ENCODE measurements at places on chromosomes 13 and 19.

GRCh38 chr19:57363688-57364181 lies 384 bp downstream of the TRAPPC2B start:
- DNase-seq: no peak

DNA sequence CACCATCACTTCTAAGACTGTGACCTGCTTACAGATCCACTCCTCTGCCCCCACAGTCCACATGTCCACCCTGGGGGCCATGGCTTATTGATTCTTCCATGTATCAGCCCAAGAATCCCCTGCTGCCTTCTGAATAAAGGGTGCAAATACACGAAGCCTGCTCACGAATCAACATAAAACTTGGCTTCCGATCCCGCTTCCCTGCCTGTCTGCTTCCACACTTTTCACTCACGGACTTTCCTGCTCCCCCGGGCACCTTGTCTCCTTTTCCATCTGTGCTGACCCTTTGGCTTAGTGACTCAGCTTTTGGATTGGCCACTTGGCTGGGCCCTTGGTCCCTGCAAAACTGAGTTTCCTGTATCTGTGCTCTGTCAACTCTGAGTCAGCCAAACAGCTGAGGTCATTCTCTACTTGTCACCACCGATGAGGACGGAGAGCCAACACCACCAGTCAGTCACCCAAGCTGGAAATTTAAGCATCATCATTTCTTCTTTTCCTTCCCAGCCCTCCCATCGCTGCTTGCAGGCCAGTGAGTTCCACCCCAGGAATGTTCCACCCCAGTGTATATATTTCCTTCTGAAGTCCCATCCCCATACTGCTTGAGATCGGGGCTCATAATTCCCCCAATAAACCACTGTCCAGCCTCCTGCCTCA lies 11.4 kb upstream of the USP12 start:
- DNase-seq: no peak

DNA sequence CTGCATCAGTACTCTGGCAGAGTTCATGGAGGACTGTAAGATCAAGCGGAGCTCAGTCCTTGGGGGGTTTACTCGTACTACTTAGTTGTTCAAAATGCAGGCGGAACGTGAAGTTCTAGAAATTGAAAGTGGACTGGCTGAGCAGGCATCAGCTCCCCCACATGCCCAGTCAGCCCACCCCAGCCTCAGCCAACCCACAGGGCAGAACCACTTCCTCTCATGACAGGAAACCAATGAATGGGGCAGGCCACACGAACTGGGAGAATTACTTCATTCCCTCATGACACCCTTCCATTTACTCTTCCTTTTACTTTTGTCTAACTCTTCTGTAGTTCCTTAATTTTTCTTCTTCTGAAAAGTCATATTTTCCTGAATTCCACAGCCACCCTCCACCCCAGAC lies 71.9 kb downstream of the FLT1 start:
- peak; percentile 34 for DNase-seq

GRCh38 chr19:8000298-8001038 lies 5.0 kb downstream of the ELAVL1 start:
- DNase-seq: no peak

GRCh38 chr19:13190781-13191540 lies 40.8 kb downstream of the IER2 start:
- DNase-seq: no peak

DNA sequence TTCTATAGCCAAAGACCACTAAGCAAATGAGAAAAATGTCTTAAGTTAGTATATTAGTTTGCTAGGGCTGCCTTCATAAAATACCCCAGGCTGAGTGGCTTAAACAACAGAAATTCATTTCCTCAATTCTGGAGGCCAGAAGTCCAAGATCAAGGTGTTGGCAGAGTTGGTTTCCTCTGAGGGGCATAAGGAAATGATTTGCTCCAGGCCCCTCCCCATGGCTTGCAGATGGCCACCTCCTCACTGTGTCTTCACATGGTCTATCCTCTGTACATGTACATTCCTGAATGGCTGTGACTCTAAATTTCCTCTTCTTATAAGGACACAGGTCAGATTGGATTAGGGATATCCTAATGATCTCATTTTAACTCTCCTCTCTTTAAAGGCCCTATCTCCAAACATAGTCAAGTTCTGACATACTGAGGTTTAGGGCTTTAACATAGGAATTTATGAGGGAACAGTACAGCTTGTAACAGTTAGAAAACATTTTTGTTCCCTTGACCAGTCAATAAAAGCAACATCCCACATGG lies 307.4 kb downstream of the DIAPH3 start:
- DNase-seq: no peak
